ENCODE measurements at places on chromosomes 4 and X. TPM values are rescaled to one million over a fixed set of nuclear protein-coding genes. Genes with fewer than 3 reads are reported as not detected.

Gene SAGE1
- total RNA-seq = 0.07 TPM

Gene CD38
- 15.9 TPM for total RNA-seq

Gene ZDHHC15
- not detected for total RNA-seq

Gene FAM241A
- total RNA-seq = 0.90 TPM

Gene SNX12
- total RNA-seq = 73.5 TPM

Gene RUFY3
- total RNA-seq = 6.9 TPM

Gene SMIM31
- total RNA-seq = not detected

Gene OCIAD2
- 104 TPM for total RNA-seq

Gene CXCL3
- total RNA-seq = 3.8 TPM

Gene TRIM61
- total RNA-seq = not detected

Gene WDR44
- 17.6 TPM for total RNA-seq

Gene SSX3
- not detected for total RNA-seq

Gene RTL9
- 0.08 TPM for total RNA-seq

Gene ATP8A1
- total RNA-seq = 0.05 TPM
